ENCODE measurements at places on chromosomes 4 and X. TPM values are rescaled to one million over a fixed set of nuclear protein-coding genes. Genes with fewer than 3 reads are reported as not detected.

DNA sequence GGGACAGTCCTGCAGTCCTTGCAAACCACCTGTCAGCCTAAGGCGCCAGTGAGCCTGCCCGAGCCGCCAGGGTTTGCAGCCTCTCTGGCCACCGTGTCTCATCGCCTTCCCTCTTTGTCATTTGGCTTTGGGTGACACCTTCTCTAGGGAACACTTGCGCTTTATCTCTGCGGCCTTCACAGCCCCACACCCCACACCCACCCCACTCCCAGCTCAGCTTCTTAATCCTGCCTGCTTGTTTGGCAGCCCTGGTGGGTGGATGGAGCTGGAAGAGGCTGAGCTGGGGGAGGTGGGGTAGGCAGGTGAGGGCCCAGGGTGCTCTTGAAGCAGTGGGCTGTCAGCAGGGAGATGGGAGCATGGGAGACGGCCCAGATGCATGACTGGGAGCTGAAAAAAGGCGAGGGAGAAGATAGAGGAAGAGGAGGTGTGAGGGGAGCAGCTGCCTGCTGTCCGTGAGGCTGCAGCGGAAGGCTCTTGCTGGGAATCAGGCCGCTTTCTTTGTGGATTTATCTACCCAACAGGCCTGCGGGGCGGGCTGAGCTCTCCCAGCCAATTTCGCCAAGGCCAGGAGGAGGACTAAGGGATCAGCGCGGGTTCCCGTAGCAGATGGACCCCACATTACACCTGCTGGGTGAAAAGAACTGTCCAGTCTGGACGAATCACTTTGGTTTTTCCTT, 97.5 kb upstream of the STOX2 start:
- DNase-seq, result no peak

- DNase-seq, result no peak
Measured at GRCh38 chrX:150575419-150575814, 7.0 kb downstream of the MTM1 start.

DNA sequence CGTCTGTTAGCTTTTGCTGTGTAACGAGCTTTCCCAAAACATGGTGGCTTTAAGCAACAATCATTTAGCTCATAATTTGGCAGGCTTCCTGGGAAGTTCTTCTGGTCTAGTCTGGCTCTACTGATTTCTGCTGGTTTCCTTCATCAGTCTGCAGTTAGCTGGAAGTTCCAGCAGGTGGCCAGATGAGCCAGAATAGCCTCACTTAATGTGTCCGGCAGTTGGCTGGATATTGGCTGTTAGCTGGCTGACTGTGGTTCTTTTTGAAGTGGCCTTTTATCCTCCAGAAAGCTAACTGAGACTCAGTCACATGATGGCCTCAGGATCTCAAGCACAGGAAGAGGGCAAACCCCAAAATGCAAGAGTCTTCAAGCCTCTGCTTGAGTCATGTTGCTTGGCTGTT, 34.9 kb downstream of the FTHL17 start:
- peak; percentile 33 for DNase-seq

DNA sequence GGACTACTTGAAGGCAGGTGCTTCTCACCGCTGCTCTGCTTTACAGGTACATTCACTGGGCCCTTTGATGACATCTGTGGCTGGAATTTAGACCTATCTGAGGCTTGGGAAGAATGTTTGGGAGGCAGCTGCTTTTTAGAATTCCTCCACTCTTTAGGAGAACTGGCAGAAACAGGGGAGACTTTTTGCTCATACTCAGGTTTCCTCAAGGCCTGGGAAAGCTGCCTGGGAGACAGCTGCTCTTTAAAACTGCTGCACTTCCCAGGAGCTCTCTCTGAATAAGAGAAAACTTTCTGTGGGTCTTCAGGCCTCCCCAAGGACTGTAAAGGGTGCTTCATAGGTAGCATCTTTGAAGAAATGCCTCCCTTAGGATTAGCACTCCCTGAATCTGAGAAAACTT, 14.3 kb downstream of the CT47C1 start:
- no peak for DNase-seq

GRCh38 chr4:5954056-5954760, 61.3 kb upstream of the CRMP1 start:
- no peak for DNase-seq

- DNase-seq, result no peak
Measured at GRCh38 chrX:99909946-99910345, 500.1 kb downstream of the PCDH19 start.

XAGE2 gene
- not detected for total RNA-seq

PCDH19 gene
- total RNA-seq, result 33.3 TPM

CD40LG gene
- total RNA-seq, result not detected

Data from neural crest cell (in vitro differentiated cells).